ENCODE measurements at places on chromosomes 13 and 19.

DNA sequence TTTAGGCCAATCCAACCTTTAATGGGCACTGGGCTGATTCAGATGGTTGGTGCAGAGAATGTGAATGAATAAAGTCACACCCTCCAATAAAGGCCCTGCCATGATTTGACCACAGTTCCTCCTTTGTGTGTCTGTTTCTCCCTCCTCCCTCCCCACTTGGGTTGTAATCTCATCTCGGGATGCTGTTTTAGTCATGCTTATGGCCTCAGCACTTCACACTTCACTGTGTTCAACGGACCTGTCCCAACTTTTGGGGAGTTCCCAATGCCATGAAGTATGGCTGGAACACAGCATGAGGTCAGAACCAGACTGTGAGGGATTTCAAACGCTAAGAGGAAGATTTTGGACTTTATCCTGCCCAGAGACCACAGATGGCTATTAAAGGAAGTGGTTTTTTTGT, 5.6 kb upstream of the RAB8A start:
- no peak for DNase-seq

DNA sequence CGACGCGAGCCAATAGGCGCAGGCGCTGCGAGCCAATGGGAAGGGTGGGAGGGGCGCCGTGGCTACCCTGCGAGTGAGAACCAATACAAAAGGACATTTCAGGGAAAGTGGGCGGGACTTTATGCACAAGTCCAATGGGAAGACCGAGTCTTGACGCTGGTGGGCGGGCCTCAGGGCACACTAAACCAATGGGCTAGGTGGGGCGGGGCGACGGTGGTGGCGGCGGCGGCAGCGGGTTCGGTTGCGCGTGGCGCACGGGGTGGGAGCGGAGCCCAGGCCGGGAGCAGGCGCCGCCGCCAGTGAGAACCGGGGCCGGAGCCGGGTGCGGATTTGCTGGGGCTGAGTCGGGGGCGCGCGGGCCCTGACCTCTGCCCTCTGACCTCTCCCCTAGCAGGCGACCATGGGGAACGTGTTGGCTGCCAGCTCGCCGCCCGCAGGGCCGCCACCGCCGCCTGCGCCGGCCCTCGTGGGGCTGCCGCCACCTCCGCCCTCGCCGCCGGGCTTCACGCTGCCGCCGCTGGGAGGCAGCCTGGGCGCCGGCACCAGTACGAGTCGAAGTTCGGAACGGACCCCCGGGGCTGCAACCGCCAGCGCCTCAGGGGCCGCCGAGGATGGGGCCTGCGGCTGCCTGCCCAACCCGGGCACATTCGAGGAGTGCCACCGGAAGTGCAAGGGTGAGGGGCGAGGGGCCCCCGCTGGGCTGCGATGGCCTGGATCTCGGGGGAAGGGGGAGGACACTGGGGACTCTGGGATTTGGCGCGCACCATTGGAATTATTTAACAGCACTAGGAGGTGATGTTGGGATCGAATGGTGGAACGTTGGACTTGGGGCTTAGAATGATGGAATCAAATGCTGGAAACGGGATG, at the start of gene TOMM40:
Gene TOMM40, plus strand, starts transcription at position 239 of the 867 bp plus-strand sequence. Its CDS starts 162 bp downstream, at position 401.
- DNase-seq, result peak; percentile 32

DNA sequence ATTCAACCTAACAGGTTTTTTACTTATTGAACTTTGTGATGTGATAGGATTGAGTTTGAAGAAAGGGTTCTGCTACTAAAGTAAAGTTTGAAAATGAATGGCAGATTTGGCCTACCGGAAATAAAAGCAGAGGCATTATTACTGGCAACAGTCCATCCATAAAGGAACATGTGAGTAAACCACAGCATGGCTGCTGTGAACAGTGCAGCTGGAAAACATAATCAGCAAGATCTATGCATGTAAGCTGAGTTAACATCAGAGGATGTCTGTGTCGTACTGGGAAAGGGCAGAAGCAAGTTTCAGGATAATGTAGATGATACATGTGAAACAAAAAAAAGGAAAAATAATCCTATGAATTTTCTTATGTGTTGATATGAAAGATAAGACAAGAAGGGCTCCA, 87.6 kb downstream of the CYSLTR2 start:
- DNase-seq, result no peak

- peak; percentile 13 for DNase-seq
These were observed at the start of gene CCNA1 for GRCh38 chr13:36432106-36432544. TSS of gene CCNA1 (plus strand) at chr13:36432495. CDS start at chr13:36433057, 562 bp downstream.

GRCh38 chr19:58516964-58517833, 2.4 kb downstream of the ZBTB45 start:
- DNase-seq, result no peak

DNA sequence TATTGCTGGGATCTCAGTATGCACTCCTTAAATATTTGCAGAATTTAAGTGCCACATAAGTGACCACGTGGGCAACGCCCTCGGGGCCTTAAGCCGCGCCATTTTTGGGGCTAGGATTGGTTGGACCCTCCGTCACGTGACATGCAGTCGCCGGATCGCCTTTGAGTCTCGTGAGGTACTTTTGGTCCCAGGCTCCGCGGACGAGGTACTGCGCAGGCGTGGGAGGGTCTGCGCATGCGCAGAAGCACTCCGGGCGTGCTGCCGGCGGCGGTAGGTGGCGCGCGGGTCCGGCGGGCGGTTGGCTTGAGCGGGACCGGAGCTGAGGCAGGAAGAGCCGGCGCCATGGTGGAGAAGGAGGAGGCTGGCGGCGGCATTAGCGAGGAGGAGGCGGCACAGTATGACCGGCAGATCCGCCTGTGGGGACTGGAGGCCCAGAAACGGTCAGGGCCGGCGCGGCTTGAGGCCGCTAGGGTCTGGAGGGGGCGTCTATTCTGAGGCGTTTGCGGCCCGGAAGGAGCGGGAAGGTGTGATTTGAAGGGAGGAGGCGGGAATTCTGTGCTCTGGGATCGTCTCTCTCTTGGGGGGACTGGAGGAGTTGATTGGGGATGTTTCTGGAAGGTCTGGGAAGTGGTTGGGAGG, at the start of gene SAE1:
Gene SAE1, plus strand, starts transcription at position 247 of the 639 bp plus-strand sequence. Its CDS starts 96 bp downstream, at position 343.
- DNase-seq, result peak; percentile 96

GRCh38 chr19:615619-616018, 17.7 kb downstream of the POLRMT start:
- DNase-seq, result no peak

DNA sequence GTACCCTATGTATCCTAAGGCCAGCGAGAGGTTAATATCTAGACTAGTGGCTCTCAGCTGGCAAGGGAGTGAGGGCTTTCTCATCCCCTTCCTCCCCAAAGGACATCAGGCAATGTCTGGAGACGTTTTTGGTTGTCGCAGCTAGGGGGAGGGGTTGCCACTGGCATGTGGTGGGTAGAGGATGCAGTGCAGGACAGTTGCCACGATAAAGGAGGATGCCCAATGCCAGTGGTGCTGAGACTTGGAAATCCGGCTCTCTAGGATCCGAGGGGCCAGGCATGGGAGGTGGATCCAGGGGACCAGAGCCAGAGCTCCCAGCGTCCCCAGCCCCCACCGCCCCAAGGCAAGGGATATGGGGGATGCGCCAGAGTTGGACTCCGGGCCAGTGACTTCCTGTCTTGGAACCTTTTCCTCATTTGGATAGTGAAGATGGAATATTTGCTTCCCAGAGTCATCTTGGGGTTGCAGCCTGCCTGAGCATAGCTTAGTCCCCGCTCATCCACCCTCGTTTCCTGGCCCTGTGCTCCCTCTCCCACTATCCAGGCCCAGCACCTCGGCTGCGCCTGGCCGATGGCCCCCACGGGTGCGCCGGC, 4.9 kb downstream of the SSC5D start:
- no peak for DNase-seq

- DNase-seq, result no peak
These were observed 263.0 kb downstream of the B3GLCT start for GRCh38 chr13:31462766-31463165.

DNA sequence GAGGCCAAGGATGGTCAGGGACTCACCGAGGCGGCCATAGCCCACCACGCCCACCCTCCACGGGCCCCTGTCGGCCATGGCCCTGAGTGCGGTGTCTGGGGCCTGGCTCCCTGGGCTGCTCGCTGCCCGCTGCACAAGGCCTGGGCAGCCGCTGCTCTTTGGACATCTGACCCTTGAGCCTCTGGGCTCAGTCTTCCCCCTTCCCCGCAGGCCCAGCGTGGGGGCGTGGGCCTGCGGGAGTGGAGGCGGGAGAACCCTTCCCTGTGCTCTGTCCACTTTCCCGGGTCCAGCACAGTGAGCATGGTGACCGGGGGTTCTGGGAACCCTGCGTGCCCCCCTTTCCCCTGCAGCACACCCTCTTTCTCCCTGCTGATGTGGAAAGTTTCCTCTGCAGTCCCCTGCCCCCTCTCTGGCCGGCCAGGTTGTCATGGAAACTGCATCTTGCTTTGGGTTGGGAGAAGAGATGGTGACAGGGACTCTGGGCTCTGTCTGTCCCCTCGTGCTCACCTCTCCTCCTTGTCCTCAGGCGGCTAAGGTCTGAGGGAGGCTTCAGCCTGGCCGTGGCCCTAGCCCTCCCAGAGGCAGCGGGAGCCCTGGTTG, at the start of gene ASPDH:
Gene ASPDH, minus strand, starts transcription at position 168 of the 600 bp plus-strand sequence. Its CDS starts 90 bp downstream, at position 78.
- no peak for DNase-seq

DNA sequence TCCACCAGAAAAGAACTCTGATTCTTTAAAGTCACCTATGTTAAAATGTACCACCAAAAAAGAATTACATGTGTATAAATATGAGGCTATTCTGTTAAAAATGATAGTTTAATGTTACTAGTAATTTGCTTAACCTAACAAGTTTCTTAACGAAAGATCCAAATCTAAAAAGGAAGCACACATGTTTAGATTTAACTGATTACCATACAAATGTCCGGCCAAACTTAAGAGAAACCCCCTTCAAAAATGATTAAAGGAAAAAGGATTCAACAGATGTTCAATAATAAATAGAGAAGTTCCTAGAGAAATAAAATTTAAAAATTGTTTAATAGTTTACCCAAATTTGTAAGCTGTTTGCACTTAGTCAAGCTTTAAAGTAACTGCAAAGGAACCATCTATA, 5.0 kb upstream of the ZNF69 start:
- no peak for DNase-seq

- no peak for DNase-seq
These were observed 531.7 kb upstream of the ARGLU1 start for GRCh38 chr13:107099661-107100060.

- no peak for DNase-seq
These were observed 74.5 kb downstream of the NBEA start for GRCh38 chr13:35016362-35017112.

GRCh38 chr13:95083066-95083465, 218.2 kb downstream of the ABCC4 start:
- no peak for DNase-seq

DNA sequence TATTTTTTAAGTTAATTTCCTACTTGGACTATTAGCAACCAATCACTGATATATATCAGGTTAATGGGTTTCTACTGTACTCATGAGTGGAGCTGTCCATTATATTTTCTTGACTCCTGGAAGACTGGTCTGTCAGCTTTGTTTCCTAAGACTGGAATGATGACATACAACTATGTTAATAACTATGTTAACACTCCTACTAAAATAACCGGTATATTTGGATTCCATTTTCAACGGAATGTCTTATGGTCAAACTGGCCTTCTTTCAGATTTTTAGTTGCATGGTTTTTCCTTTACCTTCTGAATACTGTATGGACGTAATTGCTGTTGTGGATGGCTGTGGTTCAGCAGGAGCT, 45.8 kb upstream of the GPI start:
- DNase-seq, result no peak

DNA sequence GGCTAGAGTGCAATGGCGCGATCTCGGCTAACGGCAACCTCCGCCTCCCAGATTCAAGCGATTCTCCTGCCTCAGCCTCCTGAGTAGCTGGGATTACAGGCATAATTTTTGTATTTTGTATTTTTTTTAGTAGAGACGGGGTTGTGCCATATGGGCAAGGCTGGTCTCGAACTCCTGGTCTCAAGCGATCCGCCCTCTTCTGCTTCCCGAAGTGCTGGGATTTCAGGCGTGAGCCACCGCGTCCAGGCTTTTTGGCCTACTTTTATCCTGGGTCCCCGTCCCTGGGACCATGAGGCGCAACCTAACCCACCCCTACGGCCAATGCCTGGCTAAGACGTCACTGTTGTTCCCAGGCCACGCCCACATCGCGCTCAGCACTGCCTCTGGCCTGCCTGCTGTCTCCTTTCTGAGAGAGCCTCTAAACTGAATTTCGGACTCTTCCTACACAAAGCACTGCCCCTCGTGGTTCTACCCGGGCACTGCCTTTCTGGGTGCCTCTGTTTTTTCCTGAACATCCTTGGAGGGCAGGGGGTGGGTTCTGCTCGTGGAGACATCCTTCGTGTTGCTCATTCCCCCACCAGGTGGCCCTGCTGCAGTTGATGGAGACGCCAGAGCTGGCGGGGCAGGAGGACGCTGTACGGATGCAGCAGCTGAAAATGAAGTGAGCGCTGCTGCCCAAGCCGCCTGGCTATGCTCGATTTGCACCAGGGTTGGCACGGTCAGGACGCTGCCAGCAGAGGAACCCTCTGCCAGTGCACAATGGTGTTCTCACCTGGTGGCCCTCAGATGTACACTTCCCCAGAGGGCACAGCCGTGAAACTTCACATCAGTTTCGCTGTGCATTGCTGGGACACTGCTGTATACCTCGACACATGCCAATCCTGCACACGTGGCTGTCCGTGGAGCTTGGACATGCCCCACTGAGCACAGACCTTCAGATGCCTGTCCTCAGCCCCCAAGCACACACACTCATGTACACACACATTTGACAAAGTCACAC, 2.0 kb downstream of the REX1BD start:
- DNase-seq, result peak; percentile 35

DNA sequence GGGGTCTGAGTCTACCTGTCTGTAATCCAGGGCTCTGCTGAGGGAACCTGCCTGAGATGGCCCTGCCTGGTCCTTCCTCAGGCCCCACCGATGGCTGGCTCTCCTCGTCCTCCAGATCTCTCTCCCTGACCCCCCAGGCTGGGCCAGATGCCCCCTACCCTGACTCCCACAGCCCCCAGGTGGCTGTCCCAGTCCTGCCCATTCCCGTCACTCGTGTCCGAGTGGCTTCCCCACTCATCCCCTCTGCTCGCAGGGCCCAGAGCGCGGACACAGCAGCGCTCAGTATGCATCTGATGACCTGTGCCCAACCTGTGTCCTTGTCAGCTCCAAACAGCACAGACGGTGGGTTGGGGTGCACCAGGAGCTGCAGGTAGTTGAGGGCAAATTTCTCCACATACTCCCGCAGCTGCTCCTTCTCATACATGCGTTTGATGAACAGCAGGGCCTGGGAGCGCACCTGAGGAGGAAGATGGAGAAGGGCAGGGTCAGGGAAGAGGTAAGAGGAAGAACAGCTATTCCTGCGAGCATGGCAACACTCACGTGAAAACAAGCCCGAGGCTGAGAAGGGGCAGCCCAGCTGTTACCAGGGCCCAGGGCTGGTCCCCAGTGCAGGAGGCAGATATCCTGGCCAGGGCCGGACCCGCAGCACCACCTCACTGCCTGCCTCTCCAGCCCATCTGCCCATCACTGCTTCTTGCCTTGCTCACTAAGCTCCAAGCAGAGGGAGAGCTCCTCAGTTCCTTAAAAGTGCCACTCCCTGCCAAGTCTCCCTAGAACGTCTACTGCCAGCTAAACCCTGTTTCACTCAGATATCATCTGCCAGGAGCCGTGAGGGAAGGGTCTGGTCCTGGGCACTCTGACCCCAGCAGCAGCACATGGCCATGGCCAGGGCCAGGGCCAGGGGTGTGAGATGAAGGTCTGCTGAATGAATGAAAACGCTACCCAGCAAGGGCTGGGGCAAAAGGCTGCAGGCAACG, 11.1 kb upstream of the RSPH6A start:
- no peak for DNase-seq

Measured in stimulated activated CD4-positive, alpha-beta T cell treated with anti-CD3 and anti-CD28 coated beads, Interleukin-1b, Interleukin-23, amount 100 ng/mL, for 48 hours (primary cell).